Posterior vena cava (tissue), 2 donors: ENCODE measurements at places on chromosomes 13 and 19. TPM values are rescaled to one million over a fixed set of nuclear protein-coding genes. Genes with fewer than 3 reads are reported as not detected.

SELENOW gene
- 512 TPM for total RNA-seq

TNFRSF19 gene
- total RNA-seq, result 3.6 TPM

ZNF823 gene
- total RNA-seq, result 5.4 TPM

AXL gene
- total RNA-seq, result 147 TPM

LIM2 gene
- not detected for total RNA-seq

CYTH2 gene
- total RNA-seq, result 34.1 TPM

CD22 gene
- 5.6 TPM for total RNA-seq

GJA3 gene
- total RNA-seq, result not detected

CERS4 gene
- 23.2 TPM for total RNA-seq

RNF17 gene
- 0.14 TPM for total RNA-seq

CEACAM3 gene
- total RNA-seq, result 0.71 TPM

RGL3 gene
- 12.9 TPM for total RNA-seq

LGALS14 gene
- not detected for total RNA-seq

RFC3 gene
- 5.3 TPM for total RNA-seq

ZNF439 gene
- 5.4 TPM for total RNA-seq

FGF22 gene
- total RNA-seq, result not detected

RNASEH2A gene
- total RNA-seq, result 4.3 TPM

HCN2 gene
- 0.10 TPM for total RNA-seq

FXYD1 gene
- 183 TPM for total RNA-seq

PROZ gene
- total RNA-seq, result not detected

DAND5 gene
- not detected for total RNA-seq

TMPRSS9 gene
- not detected for total RNA-seq

POSTN gene
- total RNA-seq, result 27.8 TPM

RASGRP4 gene
- total RNA-seq, result 6.6 TPM

ADAMTS10 gene
- 27.2 TPM for total RNA-seq

SAFB2 gene
- 50.9 TPM for total RNA-seq

C19orf85 gene
- total RNA-seq, result not detected

NUP62 gene
- 27.1 TPM for total RNA-seq

ZNF536 gene
- 2.8 TPM for total RNA-seq

EFNA2 gene
- total RNA-seq, result not detected

CPB2 gene
- total RNA-seq, result not detected

NAPA gene
- total RNA-seq, result 83.8 TPM

ITGBL1 gene
- 75.1 TPM for total RNA-seq

SHISA2 gene
- total RNA-seq, result 0.97 TPM

OLFM2 gene
- 5.2 TPM for total RNA-seq

MYH14 gene
- 0.60 TPM for total RNA-seq

CATSPERD gene
- total RNA-seq, result not detected

WIZ gene
- 33.2 TPM for total RNA-seq

DLL3 gene
- not detected for total RNA-seq

TEX29 gene
- total RNA-seq, result not detected

JSRP1 gene
- total RNA-seq, result not detected

C1QTNF9B gene
- not detected for total RNA-seq

ZNF571 gene
- total RNA-seq, result 6.3 TPM

PRR36 gene
- total RNA-seq, result 0.09 TPM

NLRP11 gene
- not detected for total RNA-seq

CCDC70 gene
- not detected for total RNA-seq

FAAP24 gene
- 0.86 TPM for total RNA-seq

PSG11 gene
- total RNA-seq, result not detected

RUBCNL gene
- total RNA-seq, result 5.3 TPM

ZNF582 gene
- 3.7 TPM for total RNA-seq

TLE6 gene
- total RNA-seq, result 0.57 TPM

GAPDHS gene
- not detected for total RNA-seq

OR10H1 gene
- total RNA-seq, result 0.09 TPM

PLEKHA4 gene
- total RNA-seq, result 91.0 TPM

ZNF468 gene
- 12.4 TPM for total RNA-seq

TEX26 gene
- 0.56 TPM for total RNA-seq
